ENCODE measurements at places on chromosomes 5 and 9. TPM values are rescaled to one million over a fixed set of nuclear protein-coding genes. Genes with fewer than 3 reads are reported as not detected.

The GZMA gene
- 1.8 TPM for total RNA-seq

The MSX2 gene
- total RNA-seq = 0.98 TPM

The ABLIM3 gene
- 55.1 TPM for total RNA-seq

The MEIKIN gene
- not detected for total RNA-seq

The TBC1D13 gene
- 12.7 TPM for total RNA-seq

All from subcutaneous adipose tissue (tissue), 4 donors.